MG63 (cell line): ENCODE measurements at places on chromosomes 12 and 14.

GRCh38 chr14:42550310-42550709, 943.6 kb downstream of the LRFN5 start:
- no peak for DNase-seq

GRCh38 chr14:103740991-103741689, 25.5 kb downstream of the ZFYVE21 start:
- no peak for DNase-seq

GRCh38 chr12:22335794-22336166, 1.3 kb upstream of the ST8SIA1 start:
- peak; percentile 13 for DNase-seq

DNA sequence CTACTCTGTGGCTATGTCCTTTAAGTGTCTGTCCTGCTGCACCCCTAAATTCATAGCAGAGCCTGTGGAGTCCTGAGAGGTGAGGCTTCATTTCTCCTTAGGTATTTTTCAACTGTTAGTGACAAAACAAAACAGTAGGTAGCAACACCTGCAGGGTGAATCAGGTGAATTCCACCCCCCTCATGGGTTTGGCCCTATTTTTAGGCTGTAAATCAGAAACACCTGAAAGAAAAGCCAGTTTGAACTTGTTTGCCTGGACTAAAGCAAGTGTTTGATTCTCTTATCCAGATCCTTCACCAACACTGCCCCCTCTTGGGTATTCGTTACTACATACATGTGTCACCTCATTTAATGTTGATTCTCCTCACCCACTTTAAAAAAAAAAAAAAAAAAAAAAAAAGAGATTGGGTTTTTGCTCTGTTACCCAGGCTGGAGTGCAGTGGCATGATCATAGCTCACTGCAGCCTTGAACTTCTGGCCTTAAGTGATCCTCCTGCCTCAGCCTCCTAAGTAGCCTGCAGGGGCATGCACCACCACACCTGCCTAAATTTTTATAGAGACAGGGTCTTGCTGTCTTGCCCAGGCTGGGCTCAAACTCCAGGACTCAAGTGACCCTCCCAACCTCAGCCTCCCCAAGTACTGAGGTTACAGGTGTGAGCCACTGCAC, 10.3 kb downstream of the TBPL2 start:
- DNase-seq: no peak

DNA sequence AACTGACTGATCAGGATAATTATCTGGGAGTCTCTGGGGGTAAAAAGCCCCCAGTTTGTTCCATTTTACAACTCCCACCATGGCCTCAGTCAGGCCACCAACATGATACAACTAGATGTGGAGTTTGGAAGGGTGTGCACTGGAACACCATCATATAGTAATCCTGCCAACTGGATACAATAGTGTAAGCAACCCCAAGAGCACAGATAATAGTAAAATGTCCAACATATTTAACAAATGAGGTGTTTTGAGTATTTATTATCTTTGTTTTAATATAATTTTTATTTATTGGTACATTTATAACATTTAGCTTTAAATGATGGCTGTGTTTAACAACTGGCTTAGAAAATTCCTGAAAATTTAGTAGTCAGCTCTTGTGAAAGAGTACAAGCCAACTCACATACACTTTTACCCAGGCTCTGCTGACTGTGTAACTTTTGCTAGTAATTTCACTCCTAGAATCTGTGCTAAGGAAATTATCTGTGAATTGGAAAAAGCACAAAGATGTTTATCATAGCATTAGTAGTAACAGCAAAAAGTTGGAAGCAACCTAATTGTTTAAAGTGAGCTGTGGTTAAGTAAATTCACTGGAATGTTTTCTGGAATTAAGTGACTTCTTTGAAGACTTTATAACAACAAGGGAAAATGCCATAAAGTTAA, 196.8 kb downstream of the RAD51B start:
- DNase-seq: peak; percentile 15

DNA sequence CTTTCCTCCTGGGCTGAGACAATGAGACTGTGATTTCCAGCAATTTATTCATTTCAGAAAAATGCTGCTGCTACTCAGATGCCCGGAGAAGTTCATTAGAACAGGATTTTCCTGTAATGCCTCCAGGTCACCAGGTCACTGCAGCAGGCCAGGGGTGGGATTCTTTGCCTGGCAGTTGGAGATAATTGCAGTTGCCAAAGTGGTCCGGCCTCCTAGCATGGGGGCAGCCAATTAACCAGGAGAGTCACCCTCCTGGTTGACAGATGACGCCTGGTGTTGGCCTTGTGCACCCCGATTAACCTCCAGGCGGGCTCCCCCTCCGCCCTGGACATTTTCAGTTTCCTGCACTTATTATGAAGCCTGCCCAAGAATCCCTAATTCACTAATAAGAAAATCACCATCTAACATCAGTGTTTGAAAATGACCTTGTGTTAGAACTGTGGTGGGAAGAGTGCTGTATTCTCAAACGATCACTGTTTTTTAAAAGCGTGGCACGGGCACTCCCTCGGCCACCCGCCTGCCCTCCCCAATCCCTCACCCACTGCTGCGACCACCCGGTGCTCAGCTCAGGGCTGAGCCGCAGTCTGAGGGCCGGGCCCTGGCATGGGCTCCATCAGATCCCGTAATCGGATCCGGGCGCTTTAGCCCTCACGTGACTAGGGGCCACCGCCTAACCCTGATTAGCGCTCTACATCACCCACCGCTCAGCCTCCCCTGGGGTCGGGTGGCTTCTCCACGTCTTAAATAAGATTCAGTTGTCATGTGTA, 12.9 kb downstream of the RIMBP2 start:
- DNase-seq: no peak

DNA sequence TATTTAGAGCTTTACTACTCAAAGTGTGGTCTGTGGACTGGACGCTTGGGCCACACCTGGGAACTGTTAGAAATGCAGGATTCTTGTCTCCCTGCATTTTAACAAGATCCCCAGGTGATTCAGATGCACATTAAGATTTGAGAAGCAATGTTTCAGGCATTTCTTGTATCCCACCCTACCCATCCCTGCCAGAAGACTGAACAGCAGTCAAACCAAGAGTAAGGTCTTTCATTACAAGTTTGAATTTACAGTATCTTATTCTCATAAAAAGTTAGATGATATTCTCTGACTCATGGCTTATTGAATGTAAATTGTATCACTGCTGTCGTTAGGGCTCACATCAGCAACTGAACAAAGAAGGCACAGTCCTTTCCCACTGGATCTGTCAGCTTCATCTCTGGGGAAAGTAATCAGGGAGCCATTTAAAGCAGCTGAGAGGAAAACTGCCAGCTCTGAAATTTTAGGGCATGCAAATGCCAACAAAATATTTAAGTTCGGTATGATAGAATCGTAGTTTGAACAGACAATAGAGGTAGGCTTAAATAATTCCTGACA, 141.1 kb downstream of the AKAP6 start:
- DNase-seq: no peak

GRCh38 chr12:102811110-102811737, 105.8 kb downstream of the PAH start:
- no peak for DNase-seq

- DNase-seq: no peak
Measured at GRCh38 chr14:76762411-76763095, 1.3 kb downstream of the VASH1 start.

DNA sequence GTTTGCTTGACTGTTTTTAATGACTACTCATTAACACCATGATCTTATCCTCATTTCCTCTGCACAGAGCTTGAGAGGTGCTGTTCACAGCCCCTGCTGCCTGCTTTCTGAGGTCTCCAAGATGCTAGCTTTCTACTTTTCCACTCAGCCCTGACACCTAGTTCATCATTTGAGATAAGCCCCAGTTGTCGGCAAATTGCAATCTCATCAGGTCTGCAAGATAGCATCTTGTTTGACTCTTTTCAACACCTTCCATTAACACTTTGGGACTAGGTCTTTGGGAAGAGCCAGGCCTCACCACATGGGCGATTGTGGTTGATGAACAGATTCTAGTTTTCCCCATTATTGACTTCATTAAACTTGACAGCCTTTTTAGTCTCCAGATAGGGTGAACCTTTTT, 904.8 kb downstream of the DIO2 start:
- DNase-seq: no peak

GRCh38 chr14:42378880-42379279, 772.2 kb downstream of the LRFN5 start:
- DNase-seq: no peak

DNA sequence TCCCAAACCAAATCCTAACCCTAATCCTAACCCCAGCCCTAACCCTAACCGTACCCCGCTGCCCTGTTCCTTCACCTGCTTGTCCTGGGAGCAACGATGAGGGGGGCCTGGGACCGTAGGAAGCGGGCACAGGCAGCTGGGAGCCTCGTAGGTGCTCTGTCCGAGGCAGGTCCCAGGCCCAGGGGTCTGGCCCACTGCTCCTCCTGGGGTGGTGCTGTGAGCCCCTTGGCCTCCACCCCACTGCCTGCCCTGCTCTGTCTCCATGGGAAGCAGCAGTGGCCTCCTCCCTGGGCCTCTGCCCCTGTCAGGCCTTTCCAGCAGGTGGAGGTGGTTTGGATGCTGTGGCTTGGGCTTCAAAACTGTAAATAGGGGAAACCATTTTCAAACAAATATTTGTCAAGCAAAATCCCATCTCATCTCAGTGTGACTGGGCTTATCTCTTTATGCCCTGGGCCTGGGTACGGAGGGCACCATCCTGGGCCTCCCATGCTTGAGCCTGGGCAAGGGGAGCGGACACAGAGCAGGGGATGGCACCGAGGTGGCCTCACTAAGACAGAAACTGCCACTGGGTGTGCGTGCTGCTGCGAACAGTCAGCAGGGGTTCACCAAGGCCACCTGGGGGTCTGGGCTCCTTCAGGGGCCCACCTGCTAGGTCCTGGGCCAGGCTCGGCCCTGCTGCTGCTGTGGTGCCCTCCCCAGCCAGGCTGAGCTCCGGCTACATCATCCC, 3.7 kb upstream of the BEGAIN start:
- DNase-seq: no peak

DNA sequence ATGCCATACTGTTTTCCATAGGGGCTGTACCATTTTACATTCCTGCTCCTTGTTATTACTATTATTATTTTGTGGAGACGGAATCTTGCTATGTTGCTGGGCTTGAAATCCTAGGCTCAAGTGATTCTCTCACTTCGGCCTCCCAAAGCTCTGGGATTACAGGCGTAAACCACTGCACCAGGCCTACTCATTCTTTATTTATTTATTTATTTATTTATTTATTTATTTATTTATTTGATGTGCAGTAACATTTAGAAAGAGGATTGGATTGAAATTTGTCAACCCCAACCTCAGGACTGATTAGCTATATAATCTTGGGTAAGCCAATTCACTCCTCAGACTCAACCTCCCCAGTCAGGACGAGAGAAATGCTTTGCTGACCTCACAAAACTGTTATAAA, 107.9 kb downstream of the VEZT start:
- DNase-seq: no peak

- DNase-seq: no peak
Measured at GRCh38 chr12:13194401-13195110, 2.0 kb upstream of the EMP1 start.

- DNase-seq: no peak
Measured at GRCh38 chr12:98085046-98085755, 430.2 kb upstream of the TMPO start.
